ENCODE measurements at places on chromosomes 5 and 9.
A peak's percentile ranks its signal among the peaks of the same experiment; 100 is the strongest.

GRCh38 chr9:5870691-5871090, 20.0 kb upstream of the MLANA start:
- no peak for DNase-seq

DNA sequence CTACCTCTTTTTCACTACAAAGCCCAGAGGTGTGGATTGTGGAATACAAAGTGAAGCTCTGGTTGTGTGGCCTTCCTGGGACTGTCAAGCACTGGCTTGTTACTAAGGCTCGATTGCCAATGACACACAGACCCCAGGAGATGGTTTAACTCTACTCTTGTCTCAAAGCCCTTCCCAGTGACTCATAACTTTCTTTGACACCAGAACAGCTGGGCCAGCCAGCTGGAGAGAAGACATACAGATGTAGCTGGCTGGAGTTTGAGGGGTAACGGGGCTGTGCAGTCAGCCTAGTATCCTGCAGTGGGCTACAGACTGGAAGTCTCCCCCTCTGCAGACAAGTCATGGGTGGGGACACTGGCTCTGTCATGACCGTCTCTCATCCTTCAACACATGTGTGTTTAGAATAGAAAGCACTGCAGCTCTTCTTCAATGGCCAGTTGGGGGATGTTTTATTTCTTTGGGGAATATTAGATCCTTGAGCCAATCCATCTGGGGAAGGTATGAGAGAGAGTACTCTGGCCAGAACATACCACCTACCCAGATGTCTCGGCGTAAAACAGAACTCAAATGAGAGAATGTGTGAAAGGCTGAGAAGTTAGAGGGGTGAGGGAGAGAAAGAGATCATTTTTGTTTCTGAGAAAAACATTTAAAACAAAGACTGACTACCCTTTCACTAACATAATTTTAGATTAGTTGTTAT, 53.3 kb downstream of the SEMA6A start:
- DNase-seq = no peak

DNA sequence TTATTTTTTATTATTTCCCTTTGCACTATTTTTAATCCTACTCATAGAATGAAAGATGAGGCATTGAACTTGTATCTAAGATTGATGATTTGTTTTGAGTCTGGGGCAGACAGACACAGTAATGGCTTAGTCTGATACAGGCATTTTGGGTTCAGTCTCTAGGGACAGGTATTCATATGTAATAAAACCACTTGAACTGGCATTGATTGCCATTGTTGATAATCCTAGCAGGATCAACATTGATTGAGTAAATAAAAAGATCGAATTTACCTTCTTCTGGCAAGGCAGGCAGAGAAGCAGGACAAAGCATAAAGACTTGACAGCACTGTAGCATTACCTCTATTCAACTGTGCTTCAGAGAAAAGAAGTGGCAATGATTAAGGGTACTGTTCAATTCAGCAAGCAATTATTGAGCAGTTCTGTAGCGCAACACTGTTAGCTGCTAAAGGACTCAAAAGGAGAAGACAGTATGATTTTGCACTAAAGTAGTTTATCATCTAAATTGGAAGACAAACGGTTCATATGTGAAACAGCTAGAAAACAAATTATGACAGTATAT, 144.4 kb downstream of the COMMD10 start:
- DNase-seq = no peak

DNA sequence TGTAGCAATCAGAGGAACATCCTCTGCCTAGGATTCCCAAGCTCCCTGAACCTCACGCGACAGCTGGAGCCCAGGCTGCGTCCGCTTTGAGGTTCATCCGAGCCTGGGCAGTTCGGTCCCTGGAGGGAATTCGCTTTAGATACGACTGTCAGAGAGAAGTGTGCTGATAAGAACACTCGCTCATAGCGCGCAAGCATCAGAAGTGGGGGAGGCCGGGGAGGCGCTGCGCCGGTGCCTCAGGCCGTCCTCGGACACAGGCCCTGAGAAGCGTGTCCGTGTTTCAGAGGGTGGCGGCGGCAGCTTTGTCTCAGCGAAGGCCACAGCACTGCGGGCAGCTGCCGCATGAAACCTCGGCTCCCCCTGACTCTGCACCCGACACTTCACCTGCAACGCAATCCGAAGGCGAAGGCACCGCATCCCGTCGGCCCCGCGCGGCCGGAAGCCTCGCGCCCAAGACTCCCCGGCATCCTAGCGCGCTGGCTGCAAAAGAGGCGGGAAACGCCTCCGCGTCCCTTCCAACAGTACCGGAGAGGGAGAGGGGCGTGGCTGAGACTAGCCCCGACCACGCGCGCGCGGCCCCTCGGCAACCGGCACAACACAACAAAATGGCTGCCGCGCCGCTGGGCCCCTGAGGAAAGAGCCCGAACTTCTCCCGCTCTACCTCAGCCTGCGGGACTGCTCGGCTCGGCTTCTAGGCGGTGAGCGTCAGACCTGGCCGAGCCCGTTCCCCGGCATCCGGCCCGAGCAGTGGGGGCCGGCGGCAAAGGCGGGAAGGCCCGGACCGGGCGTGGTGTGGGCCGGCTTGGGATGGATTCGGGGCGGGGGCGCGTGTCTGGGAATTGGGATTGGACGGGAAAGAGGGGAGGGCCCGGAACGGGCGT, at the start of gene CNTRL:
Gene CNTRL (plus strand): TSS at position 586 of the 881 bp plus-strand sequence. CDS start 13,372 bp downstream, outside the sequence.
- DNase-seq = peak; percentile 81

- no peak for DNase-seq
These were observed 18.1 kb downstream of the TNC start for GRCh38 chr9:115099901-115100300.

GRCh38 chr9:25284365-25284764, 393.9 kb downstream of the TUSC1 start:
- DNase-seq = no peak
